ENCODE measurements at places on chromosomes 6 and 20. TPM values are rescaled to one million over a fixed set of nuclear protein-coding genes. Genes with fewer than 3 reads are reported as not detected.

GPX5 gene
- total RNA-seq, result not detected

GPR6 gene
- not detected for total RNA-seq

MACROD2 gene
- 3.8 TPM for total RNA-seq

DNA sequence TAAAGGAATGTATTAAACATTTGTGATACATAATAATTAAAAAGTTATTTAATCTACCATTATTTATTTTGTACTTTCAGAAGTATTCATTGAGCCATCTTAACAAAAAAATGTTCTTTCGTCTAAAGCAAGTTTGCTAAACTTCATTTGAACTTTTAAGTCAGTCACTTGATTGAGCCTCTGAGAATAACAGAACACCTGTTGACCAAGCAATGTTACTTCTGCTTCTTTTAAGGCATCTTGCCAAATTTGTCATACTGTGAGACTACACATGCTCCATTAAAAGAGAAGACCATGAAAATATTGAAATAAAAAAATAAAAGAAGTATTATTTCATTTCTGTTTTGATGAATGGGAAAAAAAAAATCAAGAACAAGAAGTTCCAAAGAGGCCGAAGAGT lies 141.8 kb upstream of the BMP5 start:
- no peak for DNase-seq

GRCh38 chr20:60107621-60108390 lies 149.6 kb downstream of the CDH26 start:
- no peak for DNase-seq

ADIG gene
- total RNA-seq, result not detected

GRCh38 chr20:24146231-24146634 lies 157.7 kb upstream of the GGTLC1 start:
- no peak for DNase-seq

DNA sequence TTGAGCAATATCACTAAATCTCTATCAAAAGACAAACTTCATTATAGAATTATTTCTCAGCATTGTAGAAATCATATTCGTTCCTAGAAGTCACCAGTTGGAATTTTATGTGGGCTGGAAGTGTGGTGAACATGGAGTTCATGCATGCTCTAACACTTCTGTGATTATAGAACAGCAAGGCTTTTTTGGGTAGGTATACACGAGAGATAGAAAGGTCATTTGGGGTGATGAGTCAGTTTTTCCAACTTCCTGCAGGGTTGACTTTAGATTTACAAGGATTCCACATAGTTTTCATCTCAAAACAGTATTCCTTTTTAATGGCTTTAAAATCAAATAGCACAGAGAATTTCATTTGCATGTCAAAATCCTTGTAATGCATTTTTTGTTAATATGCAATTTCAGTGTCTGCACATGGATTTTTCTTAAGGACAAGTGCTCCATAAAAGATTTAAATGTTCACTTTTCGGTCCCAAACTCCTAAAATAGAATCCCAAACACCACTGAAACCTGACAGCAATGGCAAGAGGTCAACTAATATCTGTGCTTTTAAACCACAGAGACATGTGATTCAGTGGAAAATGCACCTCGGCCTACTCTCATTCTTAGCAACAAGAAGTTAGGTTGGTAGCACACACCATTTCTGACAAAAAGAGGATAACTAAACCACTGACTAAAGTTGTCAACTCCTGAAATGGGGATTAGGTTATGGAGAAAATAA lies 211.0 kb downstream of the MOXD1 start:
- no peak for DNase-seq

DNA sequence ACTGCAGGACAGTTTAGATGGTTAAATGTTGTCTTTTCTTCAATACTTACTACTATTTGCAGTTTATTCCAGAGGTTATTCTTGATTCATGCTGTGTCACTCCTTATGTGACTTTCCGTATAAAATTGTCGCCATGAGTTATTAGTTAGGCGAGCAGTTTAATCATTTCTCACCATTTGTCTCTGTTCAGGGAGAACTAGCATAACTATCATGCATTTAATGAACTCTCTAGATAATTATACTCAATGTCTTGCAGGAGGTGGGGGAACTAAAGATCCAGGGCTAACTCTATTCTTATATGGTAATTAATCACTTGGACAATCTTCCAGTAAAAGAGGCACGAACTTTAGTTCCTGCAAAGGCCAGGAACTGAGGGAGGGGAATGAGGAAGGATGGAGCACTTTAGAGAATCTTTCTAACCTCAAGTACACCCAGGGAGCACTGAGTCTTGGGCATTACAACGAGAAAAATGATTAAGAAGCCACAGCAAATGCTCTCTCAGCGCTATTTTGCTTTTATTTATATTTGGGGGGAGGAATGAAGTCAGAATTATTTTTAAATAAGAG lies 58.3 kb downstream of the IYD start:
- no peak for DNase-seq

DNA sequence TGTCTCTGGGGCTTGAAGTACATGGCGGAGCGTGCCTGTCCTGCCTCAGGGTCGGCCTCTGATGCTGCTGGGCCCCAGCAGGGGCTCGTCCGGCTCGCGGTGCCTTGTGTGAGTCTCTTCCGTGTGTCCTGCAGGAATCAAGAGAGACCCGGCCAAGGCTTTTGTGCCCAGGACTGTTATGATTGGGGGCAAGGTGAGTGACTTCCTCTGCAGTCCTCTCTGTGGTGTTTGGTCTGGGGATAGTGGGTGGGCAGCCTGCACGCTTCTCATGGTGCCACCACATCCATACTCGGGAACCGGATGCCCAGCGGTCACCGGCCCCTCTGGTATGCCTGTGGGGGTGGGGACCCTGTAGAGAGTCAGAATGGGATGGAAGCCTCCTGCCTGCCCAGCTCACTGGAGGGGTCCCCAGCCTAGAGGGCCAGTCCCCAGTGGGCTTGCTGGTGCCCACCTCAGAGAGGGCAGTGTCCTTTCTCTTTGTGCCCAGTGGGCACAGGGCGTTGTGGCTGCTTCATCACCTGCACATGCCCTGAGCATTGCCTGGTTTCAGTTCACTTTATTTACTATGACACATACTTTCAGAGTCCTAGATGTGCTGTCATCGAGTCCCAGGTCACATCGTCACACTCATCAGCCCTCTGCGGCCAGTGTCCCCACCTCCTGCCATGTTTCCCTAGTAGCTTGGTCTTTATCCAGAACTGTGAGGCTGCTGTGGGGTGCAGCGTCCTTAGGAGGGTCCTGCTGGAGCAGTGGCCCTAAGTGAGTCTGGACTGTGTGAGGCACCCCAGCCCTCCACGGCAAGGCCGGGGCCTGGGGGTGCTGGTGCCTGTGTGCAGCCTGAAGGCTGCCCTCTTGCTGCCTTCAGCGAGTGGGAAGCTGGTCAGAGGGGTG lies 40.7 kb downstream of the PYGB start:
- peak; percentile 7 for DNase-seq

GRCh38 chr6:52424513-52424912 lies 4.4 kb downstream of the EFHC1 start:
- DNase-seq, result no peak

GRCh38 chr6:2792330-2793110 lies 27.3 kb downstream of the WRNIP1 start:
- no peak for DNase-seq

- no peak for DNase-seq
These were observed 83.0 kb downstream of the HFE start for GRCh38 chr6:26170181-26170580.

DNA sequence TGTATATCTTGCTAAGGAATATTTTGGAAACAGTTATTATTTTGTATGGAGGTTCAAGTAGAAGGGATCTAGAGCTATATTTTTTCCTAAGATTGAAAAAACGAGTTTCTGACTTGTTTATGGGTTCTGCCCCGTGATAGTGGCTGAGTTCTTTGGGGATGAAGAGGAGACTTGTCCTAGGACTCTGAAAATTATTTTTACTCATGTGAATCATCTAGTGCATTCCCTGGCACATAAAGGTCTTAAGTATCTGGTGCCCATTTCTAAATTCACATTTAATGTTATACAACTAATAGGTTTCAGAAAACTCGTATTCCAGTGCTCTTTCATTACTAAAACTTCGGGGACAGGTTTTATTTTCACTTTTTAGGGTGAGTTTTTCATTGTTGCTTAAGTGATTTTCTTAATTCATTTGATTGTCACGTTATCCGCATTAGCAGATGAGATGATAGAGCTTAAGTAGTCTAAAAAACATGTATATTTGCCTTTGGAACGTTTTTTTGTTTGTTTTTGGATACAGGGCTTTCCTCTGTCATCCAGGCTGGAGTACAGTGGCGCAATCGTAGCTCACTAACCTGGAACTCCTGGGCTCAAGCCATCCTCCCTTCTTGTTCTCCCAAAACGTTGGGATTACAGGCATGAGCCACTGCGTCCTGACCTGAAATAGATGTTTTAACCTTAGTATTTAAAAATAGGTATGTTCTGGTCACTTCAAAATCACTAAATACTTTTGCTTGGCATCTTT lies 2.1 kb downstream of the NFYA start:
- no peak for DNase-seq

GRCh38 chr20:42095221-42095620 lies 477.0 kb upstream of the CHD6 start:
- DNase-seq, result no peak

C6orf163 gene
- 2.1 TPM for total RNA-seq
